ENCODE measurements at places on chromosomes 7 and 10.

DNA sequence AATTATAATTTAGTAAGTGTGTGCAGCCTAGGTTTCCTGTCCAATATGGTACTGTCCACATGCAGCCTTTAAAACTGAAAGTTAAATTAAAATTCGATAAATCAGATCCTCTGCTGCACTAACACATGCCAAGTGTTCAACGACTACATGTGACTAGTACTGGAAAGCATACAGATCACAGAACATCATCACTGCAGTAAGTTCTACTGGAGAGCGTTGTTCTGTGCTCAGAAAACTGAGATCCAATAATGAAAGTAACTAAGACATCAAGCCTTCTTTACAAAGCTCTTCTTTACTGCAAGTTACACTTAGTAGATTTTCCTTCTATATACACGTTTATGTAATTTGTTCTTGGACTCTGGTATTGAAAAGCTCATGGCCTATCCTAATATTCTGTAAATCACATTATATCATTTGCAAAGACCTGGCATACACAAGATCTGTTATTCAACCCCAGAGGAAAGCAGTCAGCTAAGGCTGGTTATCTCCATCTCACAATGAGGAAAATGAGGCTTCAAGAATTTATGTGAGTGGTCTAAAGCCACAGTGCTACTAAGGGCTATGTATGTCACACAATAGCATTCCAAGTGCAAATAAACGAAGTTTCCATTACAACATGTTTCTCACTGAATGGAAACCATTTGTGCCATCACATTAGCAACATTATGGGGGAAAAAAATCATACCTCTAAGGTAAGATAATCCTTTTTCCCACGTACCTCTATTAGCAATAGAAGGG lies 77.6 kb downstream of the VPS41 start:
- no peak for DNase-seq

- DNase-seq, result no peak
Measured at GRCh38 chr7:158133515-158134271, 453.9 kb downstream of the PTPRN2 start.

DNA sequence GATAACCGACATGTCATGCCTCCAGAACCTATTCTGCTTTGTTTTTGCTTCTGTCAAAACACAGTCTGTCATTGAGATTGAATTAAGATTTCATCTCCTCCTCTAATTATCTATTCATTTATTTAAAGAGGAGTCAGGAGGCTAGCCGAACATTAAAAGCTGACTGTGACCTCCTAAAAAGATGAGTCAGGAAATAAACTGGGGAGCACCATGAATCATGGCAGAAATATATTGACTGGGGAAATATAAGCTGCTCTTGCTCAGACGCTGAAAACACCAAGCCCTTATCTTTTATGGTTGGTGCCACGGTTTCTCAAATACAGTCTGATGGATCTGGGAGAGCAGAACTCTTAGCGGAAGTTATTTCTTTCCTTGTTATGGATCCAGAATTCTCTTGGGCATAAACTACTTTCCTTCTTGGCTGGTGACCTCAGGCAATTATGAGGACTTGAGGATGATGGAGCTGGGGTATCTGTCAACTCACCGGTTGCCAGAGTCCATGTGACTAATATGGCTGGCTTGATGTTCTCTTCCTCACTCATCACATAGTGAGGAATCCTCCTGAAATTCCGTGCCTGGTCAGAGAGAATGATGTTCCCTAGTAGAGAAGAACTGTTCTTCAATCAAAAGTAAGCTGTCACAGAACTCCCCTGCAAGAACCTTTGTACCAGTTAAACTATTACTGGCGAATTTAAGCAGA lies 307.6 kb upstream of the PHYHIPL start:
- no peak for DNase-seq

DNA sequence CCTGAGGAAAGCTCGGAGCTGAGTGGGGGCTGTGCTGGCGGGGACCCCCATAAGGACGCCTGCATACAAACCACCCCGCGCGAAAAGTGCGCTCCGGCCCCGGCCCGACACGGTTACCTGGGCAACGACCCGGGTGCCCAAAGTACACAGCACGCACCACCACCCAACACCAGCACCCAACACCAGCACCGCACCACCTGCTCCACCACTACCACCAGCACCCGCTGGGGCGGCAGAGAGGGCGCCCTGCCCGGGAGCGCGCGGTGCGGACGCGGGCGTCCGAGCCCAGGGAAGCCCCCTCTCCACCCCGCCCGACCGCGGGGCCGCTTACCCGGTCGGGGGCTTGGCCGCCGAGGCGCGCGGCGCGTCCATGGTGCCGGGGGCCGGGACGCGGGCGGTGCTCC lies 345 bp downstream of the COBL start:
- no peak for DNase-seq

GRCh38 chr10:4249841-4250586 lies 465.0 kb upstream of the KLF6 start:
- DNase-seq, result no peak

- no peak for DNase-seq
Measured at GRCh38 chr10:24910574-24910973, 41.8 kb downstream of the PRTFDC1 start.

DNA sequence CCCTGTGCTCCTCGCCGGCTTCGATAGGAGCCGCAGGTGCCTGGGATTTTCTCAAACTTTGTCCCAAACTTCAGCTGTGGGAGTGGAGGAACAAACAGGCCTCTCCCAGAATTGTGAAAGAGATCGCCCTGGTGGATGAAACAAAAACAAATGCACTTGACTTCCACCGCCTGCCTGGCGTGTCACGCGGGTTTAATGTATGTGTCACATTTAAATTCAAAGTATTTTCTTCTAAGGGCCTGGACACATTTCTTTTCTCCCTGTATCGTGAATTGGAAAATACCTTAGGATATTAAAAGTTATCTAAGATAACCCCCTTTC lies 694 bp upstream of the WASL start:
- no peak for DNase-seq

DNA sequence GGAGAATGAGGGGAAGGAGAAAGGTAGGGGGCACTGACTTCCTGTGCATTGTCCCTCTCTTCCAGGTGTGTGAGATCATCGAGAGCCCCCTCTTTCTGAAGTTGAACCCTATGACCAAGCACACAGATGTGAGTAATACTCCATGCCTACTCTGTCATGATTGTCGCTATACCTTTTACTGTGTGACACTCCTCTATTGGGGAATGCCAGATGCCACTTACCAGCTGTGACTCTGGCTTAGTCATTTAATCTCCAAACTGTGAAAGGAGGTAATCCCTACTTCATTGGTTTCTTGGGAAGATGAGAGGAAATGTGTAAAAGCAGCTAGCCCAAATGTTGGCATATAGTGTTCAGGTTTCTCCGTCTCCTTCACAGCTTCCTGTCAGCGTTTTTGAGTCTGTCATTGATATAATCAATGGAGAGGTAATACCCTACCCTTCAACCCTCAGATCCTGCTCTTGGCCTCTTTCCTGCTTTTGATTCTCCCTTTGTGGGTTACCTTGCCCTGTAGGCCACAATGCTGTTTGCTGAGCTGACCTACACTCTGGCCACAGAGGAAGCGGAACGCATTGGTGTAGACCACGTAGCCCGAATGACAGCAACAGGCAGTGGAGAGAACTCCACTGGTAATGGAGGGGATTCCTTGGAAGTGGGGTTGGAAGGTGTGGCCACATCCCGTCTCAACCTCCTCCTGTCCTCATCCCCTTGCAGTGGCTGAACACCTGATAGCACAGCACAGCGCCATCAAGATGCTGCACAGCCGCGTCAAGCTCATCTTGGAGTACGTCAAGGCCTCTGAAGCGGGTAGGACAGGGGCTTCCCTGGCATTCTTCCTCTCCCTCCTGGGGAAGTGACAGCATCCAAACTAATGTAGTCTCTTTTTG lies 2.0 kb downstream of the COPS6 start:
- no peak for DNase-seq
